ENCODE measurements at places on chromosomes 11 and 22.

- DNase-seq = peak; percentile 49
Measured at GRCh38 chr11:313787-314553, at the start of gene IFITM1. Gene IFITM1, plus strand, starts transcription at chr11:314040. Its CDS starts 131 bp downstream, at chr11:314171.

DNA sequence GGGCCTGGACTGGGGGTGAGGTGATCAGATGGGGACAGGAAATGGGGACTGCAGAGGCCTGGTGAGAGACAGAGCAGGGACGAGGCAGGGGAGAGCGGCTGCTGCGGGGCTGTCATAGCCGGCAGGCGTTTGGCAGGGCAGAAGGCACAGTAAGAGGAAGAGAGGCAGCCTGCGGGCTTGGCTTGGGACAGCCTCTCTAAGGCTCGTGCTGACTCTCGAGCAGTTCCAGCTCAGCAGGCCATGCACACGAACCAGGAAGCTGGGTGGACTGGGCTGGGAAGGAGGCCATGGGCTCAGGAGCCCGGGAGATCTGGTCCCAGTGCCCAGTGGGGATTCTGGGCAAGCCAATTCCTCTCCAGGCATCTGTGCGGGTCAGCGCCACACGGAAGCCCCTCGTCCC is 19.6 kb upstream of the EIF3D start:
- DNase-seq = no peak

- DNase-seq = no peak
Measured at GRCh38 chr22:28103596-28103995, 184.5 kb upstream of the PITPNB start.

- DNase-seq = no peak
Measured at GRCh38 chr11:34970480-34970879, 54.1 kb downstream of the PDHX start.

- no peak for DNase-seq
Measured at GRCh38 chr11:84607975-84608836, 1018.9 kb downstream of the DLG2 start.

DNA sequence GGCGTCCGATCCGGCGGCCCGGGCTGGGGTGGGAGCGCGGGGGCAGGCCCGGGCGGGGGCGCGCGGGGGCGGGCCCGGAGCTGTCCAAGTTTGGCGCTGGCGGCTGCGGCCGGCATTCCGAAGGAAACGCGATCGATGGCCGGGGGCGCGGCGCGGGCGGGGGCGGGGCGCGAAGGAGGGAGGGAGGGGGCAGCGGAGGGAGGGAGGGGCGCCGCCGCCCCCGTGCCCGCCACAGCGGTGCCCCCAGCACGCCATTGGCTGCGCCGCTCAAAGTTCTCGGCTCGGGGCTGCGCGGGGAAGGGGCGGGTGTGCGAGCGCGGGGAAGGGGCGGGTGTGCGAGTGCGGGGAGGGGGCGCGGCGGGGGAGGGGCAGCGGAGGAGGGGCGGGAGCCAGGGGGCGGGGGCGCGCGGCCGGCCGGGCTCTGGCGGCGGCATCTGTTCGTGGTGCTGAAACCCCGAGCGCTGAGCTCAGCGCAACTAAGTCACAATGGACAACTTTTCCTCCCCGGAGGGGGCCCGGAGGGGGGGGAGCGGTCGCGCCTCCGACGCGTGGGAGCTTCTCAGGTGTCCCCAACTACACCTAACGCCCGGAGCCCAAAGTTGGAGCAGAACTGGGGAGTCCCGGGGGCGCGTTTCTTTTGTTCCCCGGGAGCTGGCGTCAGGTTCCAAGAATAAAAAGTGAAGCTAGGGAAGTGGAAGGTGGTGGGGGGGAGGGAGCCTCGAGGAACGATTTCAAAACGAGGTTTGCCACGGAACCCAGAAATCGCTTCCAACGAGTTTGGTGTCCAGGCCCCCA is 2.2 kb downstream of the PHF21B start:
- DNase-seq = no peak

- no peak for DNase-seq
Measured at GRCh38 chr11:295351-296170, 3.8 kb downstream of the IFITM5 start.

DNA sequence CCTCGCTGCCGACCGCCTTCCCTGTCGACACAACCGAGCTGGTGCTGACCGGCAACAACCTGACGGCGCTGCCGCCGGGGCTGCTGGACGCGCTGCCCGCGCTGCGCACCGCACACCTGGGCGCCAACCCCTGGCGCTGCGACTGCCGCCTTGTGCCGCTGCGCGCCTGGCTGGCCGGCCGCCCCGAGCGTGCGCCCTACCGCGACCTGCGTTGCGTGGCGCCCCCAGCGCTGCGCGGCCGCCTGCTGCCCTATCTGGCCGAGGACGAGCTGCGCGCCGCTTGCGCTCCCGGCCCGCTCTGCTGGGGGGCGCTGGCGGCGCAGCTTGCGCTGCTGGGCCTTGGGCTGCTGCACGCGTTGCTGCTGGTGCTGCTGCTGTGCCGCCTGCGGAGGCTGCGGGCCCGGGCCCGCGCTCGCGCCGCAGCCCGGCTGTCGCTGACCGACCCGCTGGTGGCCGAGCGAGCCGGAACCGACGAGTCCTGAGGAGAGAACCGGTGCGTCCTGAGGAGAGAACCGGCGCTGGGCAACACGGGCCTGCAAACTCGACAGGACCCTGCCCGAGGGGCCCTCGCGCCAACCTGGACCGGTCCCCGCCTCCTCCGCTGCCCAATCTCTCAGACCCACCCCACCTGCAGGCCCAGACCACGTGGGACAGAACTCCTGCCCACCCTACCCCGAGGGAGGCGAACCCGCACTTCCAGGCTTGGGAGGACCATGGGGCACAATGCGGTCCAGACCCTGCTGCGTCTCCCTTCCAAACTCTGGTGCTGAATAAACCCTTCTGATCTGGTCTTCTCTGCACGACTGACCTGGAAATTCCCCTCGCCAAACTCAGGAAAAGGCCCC is 866 bp downstream of the GP1BB start:
- DNase-seq = peak; percentile 71

- DNase-seq = no peak
Measured at GRCh38 chr11:121551463-121551862, 98.7 kb upstream of the SORL1-AS1 start.

DNA sequence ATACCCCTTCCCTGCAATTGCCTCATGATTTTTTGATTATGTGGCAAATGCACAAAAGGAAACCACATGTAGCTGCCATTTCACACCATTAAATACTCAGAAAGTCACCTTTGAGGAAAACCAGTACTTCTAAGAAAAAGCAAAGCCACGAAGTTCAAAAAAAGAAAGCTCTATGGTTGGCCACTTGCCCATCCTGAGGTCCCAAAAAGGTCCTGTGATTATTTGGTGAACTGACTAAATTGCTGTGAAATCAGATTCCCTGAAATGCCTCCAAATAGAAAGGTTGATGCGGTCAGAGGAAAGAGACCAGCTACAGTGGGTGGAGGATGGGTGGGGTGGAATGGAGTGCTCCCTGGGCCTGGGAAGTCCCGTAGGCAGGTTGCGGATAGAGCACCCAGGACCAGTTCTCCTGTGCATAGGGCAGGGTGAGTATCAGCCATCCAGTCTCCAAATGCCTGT is 26.9 kb downstream of the MRPL16 start:
- DNase-seq = no peak

- DNase-seq = no peak
Measured at GRCh38 chr11:61404103-61404502, 11.7 kb downstream of the TMEM216 start.

- no peak for DNase-seq
Measured at GRCh38 chr11:77052518-77052917, 14.3 kb upstream of the CAPN5 start.

DNA sequence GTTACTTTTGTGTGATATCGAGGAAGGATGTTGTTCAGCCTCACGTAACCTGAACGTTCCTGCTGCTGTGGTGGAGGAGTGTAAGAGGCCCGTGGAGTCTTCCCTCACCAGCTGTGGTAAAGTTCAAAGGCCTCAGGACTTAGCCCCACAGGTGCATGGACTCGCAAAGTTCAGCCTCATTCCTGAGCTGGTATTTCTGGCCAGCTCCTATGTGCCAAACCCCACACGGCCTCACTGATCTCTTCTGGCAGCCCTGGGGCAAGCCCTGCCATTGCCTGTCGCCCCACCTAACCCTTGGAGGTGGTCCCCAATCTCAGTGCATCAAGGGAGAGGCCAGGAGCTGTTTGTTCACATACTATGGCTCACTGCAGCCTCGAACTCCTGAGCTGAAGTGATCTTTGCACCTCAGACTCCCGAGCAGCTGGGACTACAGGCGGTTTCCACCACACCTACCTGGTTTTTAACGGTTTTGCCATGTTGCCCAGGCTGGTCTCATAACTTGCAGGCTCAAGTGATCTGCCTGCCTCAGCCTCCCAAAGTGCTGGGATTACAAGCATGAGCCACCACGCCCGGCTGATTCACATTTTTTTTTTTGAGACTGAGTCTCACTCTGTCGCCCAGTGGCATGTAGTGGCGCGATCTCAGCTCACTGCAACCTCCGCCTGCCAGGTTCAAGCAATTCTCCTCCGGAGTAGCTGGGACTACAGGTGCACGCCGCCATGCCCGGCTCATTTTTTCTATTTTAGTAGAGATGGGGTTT is 2.2 kb downstream of the PHRF1 start:
- no peak for DNase-seq

DNA sequence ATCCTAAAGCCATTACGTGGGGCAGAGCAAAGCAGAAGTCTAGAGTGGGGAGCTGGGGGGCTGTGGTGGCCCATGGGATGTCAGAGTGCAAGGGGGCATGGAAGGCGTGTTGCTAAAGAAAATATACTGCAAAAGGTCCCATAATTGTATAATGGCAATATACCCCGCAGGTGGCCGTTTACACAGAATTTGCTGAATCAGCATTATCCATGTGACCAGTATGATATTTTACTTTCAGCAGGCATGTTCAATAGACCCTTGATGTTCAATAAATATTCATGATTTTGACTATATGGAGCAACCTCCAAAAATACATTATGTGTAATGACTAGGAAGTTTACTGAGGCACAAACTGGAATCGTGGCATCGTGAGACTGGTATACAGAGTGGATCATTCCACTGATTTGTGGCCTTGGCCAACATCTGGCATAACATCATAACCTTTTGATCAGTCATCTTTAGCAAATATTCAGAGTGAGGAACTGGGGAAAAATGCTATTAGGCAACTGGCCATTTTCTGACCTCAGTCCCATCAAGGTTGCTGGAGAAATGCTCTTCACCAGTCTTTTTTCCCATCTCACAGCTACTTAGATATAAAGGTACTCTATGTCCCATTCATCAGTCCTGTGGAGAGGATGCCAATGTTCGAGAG is 29.3 kb upstream of the PPP2R1B start:
- no peak for DNase-seq

DNA sequence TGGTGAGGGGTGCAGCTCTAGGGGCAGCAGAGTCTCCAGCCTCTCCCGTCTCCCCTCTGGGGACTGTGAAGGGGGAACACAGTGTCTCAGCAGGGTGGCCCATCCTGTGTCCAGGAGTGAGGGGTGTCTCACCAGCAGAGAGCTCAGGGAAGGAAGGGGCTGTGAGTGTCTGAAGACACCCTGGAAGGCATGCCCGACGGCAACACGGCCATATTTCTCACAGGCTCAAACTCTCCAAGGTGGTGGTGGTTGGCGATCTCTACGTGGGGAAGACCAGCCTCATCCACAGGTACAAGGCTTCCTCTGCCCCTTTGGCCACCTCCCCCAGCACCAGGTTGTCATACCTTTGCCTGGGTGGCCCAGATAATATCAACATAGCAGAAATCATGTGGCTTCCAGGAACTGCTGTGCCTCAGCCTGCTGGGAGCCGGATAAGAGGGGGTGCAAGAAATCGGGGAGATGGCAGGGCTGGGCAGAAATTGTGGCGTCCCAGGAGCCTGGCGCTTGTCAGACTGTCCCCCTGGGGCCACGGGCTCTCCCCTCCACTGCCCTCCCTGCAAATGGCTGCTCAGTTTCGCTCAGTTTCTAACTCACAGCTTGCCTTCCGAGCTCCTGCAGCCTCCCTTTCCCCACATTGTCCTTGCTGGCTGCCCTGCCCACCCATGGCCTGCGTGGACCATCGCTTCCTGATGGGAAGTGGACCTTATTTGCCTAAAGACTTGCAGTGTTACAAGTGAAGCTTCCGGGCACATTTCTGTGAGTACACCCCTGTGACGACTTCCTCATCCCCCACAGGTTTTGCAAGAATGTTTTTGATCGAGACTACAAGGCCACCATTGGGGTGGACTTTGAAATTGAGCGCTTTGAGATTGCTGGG is 7.2 kb downstream of the RAB36 start:
- peak; percentile 51 for DNase-seq

GRCh38 chr22:36541831-36542411 is 13.0 kb upstream of the EIF3D start:
- DNase-seq = no peak

- no peak for DNase-seq
Measured at GRCh38 chr11:86219311-86220193, 25.0 kb upstream of the EED start.

DNA sequence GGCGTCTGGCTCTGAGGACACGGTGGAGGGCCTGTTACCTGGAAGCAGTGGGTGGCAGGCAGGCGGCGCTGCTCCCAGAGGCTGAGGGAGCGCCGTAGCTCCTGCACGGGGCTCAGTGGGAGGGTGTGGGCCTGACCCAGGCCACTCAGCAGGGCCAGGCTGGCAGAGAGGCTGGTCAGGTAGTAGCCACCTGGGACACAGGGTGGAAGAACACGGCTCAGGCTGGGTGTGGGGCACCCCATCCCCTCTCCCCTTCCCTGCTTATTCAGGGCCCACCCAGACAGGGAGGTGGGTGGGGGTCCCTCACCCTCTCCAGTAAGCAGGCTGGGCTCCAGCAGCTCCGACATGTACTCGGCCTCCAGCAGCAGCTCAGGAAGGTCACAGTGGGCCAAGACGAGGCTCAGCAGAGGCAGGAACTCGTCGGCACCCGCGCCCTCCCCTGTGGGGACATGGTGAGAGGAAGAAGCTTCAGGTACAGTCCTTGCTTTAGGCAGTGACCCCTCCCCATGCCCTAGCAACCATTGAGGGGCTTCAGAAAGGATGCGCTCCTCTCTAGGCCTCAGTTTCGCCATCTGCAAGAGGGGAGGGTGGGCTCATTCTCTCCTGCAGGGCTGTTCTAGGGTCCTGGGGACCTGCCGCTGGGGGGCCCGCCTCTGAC is 2.9 kb downstream of the RIN1 start:
- DNase-seq = no peak

Data from HL-60 (cell line).